ENCODE measurements at places on chromosomes 6 and 20.
A peak's percentile ranks its signal among the peaks of the same experiment; 100 is the strongest.

GRCh38 chr6:14593286-14593685, 475.7 kb downstream of the CD83 start:
- no peak for DNase-seq

GRCh38 chr6:169215201-169215681, 38.4 kb downstream of the THBS2 start:
- no peak for DNase-seq

GRCh38 chr6:56156643-56157042, 90.7 kb downstream of the COL21A1 start:
- peak; percentile 52 for DNase-seq

DNA sequence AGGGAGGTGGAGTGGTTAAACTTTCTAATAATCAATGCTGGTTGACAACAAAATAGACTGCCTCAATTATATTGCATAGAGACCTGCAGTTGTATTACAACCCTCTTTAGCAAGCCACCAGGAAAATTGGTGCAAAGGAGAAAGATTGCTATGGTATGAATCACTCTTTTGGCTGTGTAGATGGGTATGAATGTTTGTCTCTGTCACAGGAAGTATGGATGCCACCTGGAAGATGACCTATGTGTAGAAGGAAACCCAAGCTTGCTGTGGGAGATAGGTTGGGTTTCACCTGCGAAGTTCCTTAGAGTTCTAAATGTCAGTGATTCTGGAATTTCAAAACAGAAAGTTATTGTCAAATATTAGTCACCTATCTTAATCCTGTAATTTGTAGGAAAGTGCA, 134.6 kb downstream of the SOBP start:
- DNase-seq = no peak

DNA sequence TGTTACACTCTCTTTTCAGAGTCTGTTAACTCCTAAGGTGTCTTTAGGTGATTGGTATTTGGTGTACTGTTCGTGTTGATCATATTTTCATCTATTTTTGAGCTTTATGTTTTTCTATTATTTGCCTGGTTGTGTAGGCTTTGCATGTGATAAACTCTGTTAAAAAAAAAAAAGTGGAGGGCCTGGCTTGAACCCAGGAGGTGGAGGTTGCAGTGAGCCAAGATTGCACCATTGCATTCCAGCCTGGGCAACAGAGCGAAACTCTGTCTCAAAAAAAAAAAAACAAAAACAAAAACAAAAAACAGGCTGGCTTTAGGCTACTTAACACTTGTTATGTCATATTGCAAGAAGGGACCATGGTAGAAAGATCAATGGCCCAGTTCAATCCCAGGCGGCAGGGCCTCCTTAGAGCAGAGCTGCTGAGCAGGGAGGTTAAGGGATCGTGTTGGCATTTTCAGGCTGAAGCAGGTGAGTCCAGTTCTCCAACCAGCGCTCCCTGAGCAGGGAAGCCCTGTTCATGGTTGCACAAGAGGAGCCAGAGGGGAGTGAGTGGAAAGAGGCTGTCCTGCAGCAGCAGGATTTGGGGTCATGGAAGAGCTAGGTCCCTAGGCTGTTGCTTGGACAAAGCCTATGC, 8.5 kb downstream of the PYGB start:
- no peak for DNase-seq

DNA sequence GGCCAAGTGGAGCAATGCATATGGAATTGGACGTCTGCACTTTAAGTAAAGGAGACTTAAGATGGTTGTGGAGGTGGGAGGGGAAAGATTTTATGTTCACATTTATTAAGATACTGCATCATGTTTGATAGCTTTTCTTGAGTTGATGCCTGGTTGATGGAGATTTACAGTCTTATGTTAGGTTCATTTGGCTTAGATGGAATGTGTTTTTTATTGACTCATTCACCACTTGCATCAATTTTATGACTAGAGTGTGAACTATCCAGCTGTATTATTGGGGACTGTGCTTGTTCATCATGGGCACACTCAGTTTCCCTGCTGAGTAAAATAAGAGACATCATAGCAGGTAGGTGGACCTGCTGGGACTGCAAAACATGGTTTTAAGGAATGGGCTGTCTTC, 91.2 kb upstream of the SCP2D1 start:
- DNase-seq = no peak

DNA sequence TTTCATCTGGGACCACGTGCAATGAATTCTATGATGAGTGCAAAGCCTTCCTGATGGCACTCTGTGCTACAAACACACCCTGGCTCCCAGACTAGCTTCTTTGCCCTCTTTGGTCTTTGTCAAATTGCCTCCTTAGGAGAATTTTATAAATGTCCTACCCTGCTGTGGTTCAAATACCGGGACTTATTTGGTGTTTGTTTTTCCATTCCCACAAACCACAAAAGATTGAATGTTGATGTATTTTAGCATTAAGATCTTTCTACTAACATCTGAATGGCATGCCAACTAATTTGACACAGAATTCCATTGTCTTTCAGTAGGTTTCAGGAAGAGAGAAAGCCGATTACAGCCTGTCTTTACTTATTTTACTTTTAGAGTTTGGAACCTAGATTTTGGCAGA, 424.2 kb upstream of the SLC35B3 start:
- no peak for DNase-seq

DNA sequence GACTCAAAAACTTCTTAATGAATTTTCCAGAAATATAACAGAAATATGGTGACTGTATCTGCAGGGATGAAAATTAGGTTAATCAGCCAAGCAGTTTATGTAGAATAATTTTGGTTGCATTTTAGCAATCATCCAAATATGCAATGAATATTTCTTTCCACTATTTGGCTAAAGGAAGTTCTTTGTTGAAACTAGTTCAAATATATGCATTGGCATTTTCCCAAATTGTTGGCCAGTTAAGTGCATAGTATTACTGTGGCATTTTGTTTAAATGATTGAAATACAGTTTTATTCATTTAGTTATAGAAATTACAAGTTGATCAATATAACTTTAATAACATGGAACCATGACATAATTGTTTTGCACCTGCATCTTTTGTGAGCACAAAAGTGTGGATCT, 115.5 kb downstream of the DOK5 start:
- DNase-seq = no peak

DNA sequence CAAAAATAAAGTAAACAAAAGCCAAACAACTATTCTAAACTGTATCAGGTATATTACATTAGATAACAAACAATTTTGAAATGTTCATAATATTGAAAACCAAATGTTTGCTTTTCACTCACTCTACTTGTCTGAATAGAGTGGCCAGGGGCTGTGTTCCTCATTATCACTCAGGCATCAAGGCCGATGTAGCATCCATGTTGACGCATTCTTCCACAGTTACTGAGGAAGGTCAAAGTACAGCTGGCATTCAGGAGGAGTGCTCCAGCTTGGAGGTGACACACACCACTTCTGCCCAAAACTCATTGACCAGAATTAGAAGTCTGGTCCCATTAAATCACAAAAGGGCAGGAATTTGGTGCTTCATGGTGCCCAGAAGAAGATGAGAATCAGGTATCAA, 137.6 kb upstream of the MANEA start:
- no peak for DNase-seq

DNA sequence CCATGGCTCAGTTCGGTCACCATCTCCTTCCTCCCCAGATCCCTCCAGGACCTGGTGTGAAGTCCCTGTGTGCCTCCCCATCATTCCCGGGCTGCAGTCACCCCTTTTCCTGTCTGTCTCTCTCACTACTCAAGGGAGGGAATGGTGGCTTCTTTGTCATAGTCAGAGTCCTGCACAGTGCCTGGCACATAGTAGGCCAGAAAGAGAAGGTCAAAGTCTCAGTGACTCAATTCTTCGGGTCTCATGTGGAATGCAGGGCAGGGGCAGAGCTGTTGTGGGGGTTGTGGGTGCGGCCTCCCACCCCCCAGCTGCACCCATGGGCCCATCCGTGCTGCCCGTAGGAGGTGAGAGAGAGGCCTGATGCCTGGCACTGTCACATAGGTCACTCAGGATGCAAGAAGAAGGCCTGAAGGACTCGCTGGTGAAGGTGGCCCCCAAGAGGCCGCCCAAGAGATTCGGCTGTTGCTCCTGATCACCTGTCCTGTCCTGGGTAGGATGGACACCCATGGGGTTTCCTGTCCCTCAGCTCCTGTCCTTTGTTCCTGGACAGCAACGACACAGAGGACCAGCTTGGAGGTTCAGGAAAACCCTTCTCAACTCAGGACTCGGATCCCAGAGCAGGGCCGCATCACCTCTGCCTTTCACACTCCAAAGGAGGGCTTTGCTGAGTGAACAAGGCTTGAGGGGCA, 34.1 kb downstream of the RAB44 start:
- no peak for DNase-seq

DNA sequence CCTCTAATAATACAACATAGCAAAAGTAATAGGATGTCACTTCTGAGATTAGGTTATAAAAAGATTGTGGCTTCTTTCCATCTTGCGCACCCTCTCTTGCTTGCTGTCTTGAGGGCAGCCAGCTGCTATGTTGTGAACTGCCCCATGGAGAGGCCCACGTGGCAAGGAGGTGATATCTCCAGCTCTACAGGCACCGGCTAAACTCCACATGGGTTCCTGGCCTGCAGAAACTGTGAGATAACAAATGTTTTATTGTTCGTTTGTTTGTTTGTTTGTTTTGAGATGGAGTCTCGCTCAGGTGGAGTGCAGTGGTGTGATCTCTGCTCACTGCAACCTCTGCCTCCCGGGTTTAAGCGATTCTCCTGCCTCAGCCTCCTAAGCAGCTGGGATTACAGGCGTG, 38.0 kb downstream of the CD40 start:
- DNase-seq = no peak

DNA sequence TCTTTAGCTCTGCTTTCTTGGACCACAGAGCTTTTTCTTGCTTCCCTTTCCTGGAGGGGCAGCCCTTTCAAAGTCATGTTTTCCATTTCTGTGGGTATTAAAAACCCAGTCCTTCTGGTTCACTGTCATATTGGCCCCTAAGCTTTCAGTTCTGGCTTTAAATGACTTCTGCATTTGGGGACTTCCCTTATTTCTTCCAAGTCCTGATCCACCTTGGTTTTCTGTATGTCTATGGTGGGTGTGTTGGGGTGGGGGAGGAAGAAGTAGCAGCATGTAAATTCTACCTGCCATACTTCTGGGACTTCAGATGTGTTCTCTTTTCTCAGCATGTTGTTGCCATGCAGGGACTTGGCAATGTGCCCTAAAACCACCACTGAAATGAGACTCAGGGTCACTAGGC, 77.1 kb upstream of the EMILIN3 start:
- DNase-seq = no peak

DNA sequence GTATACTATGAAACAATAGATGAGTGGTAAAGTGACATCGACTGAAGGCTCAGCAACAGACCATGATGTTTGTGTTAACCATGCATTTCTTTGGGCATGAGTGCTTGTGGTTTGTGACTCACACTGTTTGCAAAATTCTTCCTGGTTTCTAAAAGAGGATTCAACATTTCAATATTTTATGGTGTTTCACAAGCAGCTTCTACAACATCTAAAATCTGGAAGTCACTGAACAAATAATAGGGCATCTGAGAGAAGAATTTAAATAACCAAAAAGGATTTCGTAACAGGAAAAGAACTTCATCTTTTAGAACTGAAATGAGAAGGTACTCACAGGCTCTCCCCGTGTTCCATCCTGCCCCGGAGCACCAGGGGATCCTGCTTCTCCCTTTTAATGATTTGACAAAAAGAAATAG, 146.2 kb downstream of the COL21A1 start:
- peak; percentile 34 for DNase-seq

DNA sequence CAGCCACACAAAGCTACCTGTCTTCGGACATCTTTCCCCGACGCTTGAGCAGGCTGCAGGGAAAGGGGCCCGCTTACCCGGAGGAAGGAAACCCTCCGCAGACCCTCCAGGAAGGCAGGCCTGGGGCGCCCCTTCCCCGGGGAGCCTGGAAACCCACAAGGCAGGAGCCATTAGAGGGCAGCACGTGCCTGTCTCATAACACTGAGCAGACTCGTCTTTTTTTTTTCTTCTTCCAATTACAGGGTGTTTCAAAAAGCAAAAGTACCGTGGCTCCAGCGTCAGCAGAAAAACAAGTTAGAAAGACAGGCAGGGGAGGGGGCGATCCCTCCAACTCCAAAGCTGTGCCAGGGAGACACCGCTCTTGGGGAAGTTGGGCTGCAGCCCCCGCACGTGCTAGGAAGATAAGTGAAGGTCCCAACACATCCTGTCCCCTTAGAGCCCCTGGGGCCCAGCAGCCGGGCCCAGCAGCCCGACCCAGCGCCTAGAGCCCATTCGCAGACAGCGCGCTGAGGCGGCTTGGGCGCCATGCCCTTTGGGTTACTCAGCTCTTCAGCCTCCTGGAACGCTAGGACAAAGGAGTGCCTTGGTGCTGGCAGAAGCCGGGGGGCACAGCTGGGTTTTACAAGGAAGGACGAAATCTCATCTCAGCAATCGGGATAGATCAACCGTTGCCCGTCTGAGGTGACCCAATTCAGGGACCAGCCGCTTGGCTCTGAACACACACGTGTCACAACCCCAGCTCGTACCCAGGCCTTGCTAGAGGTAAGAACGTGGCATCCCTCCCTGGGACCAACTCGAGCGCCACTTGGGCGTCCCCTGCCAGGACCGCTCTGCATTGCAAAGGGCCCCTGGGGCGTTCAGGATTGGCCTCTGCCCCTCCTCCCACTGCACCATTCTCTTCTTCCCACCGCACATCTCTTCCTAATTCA, 136.3 kb downstream of the LY86 start:
- DNase-seq = peak; percentile 58

DNA sequence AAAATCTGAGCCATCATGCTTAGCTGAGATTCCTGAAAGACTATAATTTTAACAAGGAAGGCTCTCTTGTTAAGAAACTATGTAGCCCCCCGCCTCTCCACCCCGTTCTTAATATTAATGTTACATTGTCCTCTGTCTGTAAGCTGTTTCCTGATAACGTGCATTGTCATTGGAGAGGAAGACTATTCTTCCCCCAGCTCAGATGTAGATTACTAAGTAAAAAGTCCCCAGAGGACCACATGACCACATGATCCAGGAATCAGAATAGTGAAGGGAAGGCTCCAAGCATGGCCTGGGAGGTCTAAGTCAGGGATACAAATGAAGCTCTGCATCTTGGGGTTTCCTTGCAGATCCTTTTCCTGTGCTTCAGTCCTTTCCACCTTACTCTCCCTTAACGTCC, 106.4 kb downstream of the JARID2 start:
- DNase-seq = no peak

DNA sequence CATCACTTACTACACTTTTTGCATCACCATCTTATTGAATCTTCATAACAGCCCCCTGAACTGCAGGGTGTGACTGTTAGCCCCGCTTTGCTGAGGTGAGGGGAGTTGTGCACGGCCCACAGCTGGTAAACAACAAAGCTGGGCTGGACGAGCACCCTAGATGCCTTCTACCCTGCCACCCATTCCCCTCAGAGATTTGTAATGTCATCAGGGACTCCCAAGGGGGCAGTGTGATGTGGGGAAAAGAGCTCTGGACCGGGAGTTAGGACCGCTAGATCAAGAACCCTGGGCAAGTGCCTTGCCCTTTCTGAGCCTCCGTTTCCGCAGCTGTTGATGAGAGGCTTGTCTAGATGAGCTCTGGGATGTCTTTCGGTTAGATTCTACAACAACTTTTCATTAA, 20.9 kb downstream of the PKIG start:
- no peak for DNase-seq

GRCh38 chr20:17374086-17374485, 147.2 kb downstream of the PCSK2 start:
- DNase-seq = no peak
